ENCODE measurements at places on chromosomes 16 and 17.
A peak's percentile ranks its signal among the peaks of the same experiment; 100 is the strongest.

DNA sequence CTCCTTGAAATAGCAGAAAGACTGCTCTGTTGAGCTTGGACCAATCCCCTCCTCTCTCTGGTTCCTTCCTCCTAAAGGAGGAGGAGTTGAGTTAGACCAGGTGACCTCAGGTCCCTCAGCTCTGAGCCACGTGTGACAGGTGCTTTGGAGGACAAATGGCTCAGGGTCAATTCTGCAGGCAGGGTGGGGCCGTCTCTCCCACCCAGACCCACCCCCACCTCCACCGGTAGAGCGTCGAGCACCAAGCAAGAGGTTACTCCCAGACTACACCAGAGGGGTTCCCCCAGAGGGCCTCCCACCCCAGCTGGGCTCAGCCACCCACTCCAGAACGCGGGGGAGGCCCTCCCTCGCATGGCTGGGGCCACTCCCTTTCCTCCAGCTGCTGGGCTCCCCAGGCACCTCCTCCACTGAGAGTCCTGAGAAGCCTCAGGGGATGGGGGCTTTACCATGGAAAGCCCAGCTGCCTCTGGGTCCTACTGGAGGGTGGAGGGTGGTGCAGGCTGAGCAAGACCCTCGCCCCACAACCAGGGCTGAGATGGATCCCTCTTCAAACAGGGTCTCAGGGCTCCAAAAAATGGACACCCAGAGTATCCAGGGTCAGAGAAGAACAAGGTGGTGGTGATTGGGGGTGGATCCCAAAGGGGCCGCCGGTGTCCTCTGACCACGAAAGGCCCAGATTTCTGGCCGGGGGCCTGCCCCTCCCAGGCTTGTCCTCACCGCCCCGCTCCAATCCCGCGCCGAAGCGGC, 7.6 kb downstream of the MYO1C start:
- DNase-seq: no peak

- DNase-seq: peak; percentile 61
Observed at GRCh38 chr16:48101069-48101674, 54.6 kb downstream of the ABCC12 start.

GRCh38 chr16:27408602-27409031, 6.6 kb downstream of the IL21R start:
- no peak for DNase-seq

- no peak for DNase-seq
Observed at GRCh38 chr16:79658301-79659033, 57.9 kb upstream of the MAF start.

DNA sequence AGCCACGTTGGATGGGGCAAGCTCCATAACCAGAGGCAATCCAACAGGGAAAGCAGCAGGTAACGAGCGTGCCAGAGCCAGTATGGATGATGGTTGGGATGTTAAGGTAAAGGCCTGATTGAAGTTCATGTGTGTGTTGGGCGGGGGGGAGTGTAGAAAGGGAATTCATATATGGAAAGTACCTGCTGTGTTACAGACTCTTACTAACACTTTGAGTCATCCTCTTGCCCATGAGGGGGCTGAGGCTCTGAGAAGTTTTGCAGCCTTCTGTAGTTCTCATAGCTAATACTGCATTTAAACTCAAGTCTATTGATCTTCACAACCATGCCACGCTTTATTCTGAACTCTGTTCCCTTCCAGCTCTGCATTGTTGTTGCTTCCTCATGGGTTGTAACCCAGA, 28.5 kb downstream of the SYCE1L start:
- no peak for DNase-seq

Measured in stimulated activated CD8-positive, alpha-beta memory T cell treated with anti-CD3 and anti-CD28 coated beads, Interleukin-2, amount 100 ng/mL, for 48 hours (primary cell).